Stimulated activated naive CD8-positive, alpha-beta T cell treated with anti-CD3 and anti-CD28 coated beads, Interleukin-15, Interleukin-2, amounts not matched to agents 100 U/mL and 50 U/mL, for 24 hours (primary cell): ENCODE measurements at places on chromosomes 12 and 14.

DNA sequence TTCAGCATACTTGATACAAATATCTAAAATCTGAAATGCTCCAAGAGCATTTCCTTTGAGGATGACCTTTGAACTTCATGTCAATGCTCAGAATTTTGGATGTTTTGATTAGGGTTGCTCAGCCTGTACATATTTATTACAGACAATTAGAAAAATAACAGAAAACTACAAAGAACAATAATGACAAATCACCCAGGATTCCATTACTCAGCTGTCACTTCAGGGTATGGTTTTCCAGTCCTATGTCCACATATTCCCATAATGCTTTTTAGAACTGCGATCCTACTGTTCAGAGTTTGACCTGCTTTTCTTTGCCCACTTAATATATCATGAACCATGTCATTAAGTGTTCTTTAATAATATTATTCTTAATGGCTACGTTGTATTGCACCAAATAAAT, 11.4 kb downstream of the DLGAP5 start:
- no peak for DNase-seq

DNA sequence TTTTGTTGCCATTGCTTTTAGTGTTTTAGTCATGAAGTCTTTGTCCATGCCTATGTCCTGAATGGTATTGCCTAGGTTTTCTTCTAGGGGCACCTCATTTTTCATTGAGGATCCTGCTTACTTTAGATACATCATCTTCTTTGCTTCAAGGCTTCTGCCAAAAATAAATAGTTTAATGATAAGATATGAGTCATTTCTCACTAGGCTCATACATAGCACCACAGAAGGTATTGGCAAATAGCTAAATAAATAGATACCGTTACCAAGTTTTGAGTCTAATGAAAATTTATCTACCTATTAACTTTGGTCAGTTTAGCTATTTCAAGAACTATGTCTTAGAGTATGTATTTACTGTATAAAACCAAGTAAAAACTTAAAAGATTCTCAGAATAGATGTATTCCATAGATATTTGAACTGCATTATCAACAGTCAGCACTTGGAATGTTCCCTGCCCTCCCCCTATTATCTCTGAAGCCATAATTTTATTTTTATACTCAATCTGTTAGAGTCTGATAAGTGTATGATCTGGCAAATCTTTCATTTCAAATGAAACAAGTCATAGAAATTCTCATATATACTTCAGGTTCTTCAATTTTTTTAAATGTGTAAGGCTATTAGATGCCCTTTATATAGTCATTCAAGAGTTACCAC, 310.2 kb downstream of the CCDC91 start:
- DNase-seq, result no peak

GRCh38 chr12:105319691-105320209, 10.7 kb upstream of the C12orf75 start:
- no peak for DNase-seq

DNA sequence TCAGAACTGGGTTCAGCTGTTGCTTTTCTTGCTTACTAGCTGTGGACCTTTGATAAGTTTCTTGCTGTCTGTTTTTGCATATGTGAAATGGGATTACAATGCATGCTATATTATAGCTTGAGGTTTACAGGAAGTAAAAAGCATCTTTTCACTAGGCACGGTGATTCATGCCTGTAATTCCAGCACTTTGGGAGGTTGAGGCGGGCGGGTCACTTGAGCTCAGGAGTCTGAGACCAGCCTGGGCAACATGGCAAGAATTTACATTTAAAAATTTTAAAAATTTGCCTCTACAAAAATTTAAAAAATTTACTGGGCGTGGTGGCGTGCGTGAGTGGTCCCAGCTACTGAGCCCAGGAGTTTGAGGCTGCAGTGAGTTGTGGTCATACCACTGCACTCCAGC, 42.0 kb downstream of the CALM1 start:
- no peak for DNase-seq
